Bone marrow (tissue), 2 donors: ENCODE measurements at places on chromosomes 5 and 9.

DNA sequence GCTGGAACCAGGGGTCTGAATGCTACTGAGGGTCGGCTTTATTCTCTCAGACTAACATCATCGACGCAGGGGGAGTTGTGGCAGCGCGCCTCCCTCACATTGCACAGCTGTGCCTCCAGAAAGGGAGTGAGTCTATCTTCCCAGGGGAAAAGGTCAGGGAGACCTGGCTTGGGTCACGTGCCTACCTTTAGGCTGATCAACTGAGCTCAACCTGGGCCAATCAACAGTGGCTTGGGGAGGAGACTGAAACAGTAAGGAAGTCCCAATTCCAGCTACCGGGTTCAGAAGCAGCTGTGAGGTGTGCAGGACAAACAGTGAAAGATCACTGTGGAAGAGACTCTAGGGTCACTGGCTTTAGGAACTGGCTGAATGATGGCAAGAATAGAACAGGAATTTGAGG, 14.3 kb downstream of the SNX30 start:
- DNase-seq: no peak

DNA sequence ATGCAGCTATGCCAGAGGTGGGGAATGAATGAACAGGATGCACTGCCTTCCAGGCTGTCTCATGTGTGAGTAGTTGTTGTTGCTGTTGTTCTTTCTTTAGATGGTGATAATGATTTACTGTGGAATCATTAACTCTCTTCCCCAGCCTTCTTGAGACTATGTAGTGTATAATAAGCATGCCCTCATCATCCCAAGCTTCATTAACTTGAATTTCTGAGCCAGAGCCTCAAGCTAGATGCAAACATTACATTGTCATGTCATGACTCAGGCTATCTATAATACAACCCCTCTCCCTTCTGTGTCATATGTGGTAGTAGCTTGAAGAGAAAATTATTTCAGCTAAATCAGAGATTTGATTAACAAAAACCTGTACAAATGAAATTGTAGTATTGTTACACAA, 10.0 kb upstream of the ADAMTSL1 start:
- no peak for DNase-seq

DNA sequence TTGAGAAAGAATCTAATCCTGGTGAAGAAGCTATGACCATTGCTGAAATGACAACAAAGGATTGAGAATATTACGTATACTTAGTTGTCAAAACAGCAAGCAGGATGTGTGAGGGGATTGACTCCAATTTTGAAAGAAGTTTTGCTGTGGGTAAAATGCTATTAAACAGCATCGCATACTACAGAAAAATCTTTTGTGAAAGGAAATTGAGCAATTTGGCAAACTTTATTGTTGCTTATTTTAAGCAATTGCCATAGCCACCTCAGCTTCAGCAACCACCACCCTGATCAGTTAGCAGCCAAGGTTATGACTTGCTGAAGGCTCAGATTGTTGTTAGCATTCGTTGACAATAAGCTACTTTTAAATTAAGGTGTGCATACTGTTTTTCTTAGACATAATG, 22.5 kb upstream of the ARL14EPL start:
- no peak for DNase-seq

GRCh38 chr5:10689391-10690081, 71.5 kb downstream of the DAP start:
- DNase-seq: no peak

DNA sequence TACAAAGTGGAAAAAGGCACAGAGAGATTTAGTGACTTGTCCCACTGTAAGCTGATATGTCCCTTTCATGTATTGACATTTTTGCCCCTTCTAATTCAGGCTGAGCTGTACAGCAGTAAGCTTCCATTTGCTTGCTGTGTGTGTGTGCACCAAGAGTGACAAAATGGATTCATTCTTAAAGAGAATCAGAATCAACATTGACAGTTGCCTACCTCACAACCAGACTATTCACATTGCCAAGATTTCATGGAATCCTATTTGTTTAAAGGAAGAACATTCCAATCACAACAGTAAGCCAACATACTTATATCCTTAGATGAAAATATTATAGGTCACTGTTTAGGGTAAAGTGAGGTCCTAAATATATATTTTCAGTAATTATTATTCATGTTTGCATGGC, 102.6 kb downstream of the TMEM232 start:
- no peak for DNase-seq

GRCh38 chr5:4363045-4363444, 767.4 kb downstream of the IRX1 start:
- no peak for DNase-seq

DNA sequence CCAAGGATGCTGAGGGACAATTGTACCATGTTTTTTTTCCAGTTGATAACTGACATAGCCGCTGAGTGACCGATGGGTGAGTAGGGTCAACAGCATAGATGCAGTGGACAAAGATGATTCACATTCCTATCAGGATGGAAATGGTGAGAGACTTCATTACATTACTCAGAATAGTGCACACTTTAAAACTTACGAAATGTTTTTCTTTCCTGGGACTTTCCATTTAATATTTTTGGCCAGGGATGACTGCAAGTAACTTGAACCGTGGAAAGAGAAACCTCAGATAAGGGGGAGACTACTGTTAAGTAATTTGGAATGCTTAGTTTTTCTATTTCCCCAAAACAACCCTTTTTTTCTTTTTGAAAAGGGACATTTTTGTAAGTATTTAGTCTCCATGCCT, 3.0 kb upstream of the TUSC1 start:
- DNase-seq: no peak

DNA sequence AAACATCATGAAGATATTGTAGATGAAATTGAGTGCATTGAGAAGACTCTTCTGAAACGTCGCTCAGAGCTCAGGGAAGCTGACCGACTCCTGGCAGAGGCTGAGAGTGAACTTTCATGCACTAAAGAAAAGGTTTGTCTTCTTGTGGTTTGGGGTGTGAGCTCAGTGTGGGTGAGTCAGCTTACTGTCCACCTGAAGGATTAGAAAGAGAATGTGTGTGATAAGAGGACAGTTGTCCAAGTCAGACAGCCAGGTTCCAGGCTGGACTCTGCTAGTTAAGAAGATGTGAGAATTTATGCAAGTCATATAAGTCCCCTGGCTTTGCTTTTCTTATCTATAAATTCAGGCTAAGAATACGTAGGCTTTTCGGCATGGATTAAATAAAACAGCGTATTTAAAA, 46.9 kb downstream of the RAB14 start:
- no peak for DNase-seq

DNA sequence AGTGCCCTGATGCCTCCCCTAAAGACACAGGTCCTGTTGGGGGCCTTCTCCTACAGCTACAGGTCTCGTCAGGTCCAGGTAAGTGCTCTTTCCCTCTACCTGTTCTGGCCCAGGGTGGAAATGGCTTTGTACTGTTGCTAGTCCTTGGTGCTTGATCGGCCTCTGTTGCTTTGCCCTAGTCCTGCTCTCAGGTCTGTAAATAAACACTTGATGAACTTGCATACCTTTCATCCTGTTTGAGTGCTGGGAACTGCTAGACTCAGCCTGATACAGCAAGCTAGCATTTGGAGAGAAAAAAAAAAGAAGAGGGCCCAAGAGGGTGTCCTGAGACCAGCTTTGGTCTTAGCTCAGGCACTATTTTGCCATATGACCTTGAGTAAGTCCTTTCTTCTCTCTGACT, 21.8 kb upstream of the ZNF618 start:
- no peak for DNase-seq

DNA sequence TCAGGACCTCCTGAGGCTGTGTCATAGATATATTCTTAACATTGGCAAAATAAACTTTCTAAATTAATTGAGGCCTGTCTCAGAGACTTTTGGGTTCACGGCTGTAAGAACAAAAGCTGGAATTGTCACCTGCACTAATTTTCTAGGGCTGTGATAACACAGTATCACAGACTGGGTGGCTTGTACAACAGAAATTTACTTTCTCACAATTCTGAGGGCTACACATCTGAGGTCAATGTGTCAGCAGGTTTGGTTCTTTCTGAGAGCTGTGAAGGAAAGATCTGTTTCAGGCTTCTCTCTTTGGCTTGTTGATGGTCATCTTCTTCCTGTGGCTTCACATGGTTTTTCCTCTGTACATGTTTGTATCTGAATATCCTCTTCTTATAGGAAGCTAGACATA, 29.2 kb upstream of the NFIL3 start:
- no peak for DNase-seq

DNA sequence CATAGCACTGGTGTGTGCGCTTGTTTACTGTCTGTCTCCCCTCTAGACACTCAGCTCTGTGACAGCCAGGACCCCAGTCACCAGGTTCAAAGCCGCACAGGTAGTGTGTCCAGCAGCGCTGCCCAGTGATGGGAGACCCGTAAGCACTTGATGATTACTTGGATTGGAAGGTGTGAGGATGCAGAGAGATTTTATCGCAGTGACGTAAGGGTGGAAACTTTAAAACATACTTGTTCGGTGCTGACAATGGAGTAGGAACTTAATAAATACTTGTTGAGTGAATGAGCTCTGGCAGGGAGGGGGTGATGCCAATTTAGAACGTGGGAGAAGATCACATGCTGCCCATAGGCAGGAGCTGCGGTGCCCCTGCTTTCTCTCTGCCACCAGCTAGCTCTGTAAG, 99.2 kb upstream of the PITX1 start:
- no peak for DNase-seq

DNA sequence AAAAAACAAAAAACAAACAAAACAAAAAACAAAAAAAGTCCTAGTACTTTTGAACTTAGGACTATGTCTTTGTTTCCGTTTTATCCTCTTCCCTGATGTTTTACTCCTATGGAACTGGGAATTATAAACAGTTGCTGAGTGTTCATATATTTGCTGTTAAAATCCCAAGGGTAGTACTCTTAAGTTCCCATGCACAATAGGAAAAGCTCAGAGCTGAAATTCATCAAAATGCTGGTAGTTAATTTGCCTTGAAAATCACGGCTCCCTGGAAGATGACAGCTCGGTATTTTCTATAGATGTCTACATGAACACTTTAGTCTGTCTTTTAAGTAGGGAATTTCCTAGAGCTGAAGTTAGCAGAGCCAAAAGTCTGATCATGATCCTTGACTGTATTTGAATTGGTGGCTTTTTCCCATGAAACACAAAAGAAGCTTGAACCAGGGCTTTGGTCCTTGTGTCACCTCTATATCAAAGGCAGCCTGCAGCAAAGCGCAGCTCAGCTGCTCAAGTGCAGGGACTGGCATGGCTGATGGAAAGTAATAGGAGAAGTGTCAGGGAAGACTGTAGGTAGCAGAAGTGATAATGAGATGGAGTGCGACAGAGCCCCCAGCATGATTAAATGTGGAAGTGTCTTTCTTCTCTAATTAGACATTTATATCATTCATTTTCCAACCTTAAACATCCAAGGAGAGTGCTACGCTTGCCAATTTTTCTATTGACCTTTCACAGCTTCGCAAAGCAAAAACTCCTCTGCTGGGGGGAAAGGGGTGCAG, 310.9 kb downstream of the TRIM36 start:
- DNase-seq: no peak

DNA sequence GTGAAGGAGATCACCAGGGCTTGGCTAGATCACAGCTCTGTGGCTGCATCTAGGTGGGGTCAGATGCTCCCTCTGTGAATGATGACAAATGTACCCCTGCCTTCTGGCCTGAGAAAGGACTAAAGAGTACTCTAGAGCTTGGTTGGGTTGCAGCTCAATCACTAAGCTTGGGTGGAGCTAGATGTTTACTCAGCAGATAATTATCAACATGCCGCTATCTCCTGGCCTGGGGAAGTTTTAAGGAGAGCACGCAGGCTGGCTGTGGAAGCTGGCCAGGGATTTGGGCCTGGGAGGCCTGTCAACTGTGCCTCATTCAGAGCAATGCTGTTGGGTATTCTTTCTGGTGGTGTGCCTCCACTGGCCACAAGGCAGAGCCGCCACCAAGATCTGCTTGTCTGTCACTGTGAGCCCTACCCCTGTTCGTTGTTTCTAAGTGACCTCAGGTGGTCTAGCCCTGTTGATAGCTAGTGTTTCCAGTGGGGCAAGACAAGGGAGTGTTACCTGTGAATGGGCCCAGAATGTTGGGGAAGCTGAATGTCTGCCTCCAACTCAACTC, 181.7 kb downstream of the ADGRV1 start:
- no peak for DNase-seq

GRCh38 chr9:127927201-127927987, 3.2 kb downstream of the PIP5KL1 start:
- no peak for DNase-seq

DNA sequence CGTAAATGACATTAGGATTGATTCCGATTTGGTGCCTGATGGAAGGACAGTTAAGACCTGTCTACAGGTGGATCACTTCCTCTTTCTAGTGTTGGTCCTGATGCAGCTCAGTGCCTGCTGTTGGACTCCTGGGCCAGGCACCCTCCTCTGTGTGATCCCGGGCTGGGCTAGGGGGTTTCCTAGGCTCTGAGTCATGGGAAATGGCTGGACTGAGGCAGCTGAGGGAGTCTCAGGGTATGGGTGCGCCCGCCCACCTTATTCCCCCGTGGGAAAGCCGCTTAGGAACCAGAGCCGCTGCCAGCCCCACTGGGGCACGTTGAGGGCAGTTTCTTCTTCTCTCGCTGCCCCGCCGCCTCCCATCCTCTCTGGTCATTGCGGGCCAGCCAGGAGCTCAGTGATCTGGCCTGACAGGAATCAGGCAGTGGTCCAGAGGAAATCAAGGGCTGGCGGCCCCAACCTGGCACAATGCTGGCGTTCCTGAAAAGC, 12.9 kb downstream of the TCF7 start:
- no peak for DNase-seq
